Left kidney (tissue), 8 donors: ENCODE measurements at places on chromosomes 2 and 18.
A peak's percentile ranks its signal among the peaks of the same experiment; 100 is the strongest.

- no peak for DNase-seq
Observed at GRCh38 chr2:108553209-108553919, 19.1 kb downstream of the LIMS1 start.

DNA sequence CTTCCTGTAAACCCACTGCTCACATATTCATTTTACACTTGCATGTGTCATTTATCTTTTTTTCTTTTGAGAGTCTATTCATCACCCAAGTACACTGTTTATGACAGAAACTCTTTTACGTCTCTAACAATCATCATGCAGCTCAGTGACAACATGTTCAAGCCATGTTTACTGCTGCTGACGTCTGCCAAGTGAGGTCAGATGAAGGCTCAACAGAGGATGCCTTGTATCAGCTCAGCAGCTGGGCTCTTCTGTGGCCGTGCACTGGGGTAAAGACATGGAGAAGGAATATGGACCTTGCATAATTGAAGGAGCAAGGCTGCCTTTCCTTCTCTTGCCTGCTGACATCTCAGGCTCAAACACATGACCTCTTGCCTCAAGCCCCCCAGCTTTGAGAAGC is 99.6 kb downstream of the ADD2 start:
- DNase-seq, result no peak

DNA sequence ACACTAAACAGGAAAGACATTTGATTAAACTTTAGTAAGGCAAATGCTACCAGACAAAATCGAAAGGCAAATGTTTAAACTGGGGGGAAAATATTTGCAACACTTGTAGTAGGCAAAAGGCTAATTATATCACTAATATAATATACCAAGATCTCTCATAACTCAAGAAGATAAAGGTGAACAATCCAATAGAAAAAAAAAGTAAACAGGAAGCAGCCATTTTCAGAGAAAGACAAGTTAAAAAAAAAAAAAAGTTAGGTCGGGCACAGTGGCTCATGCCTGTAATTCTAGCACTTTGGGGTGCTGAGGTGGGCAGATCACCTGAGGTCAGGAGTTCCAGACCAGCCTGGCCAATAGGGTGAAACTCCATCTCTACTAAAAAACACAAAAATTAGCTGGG is 4.4 kb upstream of the ACTG2 start:
- DNase-seq, result no peak

GRCh38 chr18:778194-778927 is 33.7 kb downstream of the YES1 start:
- peak; percentile 28 for DNase-seq

DNA sequence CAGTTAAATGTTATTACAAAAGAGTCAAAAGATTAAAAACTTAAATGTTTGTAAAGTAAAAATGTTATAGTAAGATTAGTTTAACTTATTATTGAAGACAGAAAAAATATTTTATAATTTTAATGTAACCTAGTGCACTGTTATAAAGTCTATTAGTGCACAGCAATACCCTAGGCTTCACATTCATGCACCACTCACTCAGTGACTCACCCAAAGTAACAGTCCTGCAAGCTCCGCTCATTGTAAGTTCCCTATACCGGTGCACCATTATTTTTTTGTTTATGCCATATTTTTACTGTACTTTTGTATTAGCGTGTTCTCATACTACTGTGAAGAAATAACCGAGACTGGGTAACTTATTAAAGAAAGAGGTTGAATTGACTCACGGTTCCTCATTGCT is 759.7 kb upstream of the CDH7 start:
- no peak for DNase-seq

DNA sequence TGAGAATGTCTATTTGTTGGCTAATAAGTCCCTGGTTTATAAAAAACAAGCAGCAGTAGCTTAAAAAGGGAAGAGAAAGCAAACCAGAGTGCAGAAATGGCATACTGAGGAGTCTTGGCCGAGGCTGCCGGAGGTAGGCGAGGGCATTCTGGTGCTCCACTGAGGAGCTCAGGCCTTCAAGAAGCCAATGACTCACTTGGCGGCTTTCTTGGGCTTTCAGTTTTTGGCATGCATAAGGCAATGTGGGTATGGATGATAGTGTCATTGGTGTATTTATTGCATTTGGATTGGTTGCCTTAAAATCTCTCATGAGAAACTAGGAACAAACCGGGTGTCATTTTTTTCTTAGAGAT is 119.6 kb upstream of the ARL5A start:
- DNase-seq, result no peak

DNA sequence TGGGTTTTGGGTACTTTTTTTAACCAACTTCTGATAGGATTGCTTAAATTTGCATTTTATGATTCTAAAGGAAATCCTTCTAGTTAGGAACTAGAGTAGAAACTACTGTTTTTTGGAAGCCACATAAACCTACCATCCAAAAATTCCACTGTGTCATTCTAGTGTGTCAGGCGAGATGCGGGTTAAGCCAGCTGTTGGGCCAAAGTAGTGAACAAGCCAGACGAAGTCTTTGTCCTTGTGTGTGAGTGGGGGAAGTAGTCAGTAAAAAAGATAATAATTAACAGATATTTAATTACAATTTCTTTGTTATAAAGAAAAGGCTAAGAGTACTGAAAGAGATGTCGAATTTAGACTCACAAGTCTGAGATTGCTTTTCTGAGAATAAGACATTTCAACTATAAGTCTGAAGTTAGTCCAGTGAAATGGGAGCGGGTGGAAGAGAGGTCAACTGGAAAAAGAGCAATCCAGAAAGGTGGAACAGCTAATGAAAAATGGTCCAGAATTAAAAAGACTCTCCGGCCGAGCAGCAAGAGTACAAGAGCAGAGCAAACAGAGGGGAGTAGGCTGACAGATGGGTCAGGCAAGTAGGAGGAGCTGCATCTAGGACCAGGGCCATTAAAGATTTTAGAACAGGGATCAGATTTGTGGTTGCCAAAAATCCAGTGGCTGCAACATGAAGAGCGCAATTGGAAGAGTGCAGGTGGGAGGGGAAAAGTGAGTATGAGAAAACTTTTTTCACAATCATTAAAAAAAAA is 1.5 kb downstream of the EPB41L5 start:
- DNase-seq, result peak; percentile 41

GRCh38 chr2:177338177-177338721 is 54.3 kb upstream of the AGPS start:
- DNase-seq, result no peak

DNA sequence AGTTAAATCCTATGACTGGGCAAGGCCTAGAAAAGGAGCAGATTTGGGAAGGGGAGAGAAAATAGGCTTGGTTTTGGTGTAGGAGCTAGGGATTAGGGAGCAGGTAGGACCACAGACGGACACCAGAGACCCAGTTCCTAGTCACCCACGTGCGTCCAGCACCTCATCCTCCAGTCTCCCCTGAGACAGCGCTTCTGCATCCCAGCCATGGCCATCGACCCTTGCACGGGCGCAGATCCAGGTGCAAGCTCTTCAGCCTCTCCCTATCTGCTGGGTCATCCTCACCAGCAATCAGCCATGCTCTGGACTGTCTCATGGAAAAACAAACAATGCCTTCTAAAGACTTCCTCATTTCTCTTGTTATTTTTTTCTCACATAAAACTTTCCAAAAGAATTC is 246.8 kb upstream of the RAB6C start:
- no peak for DNase-seq

- no peak for DNase-seq
Observed at GRCh38 chr2:183112577-183112976, 11.7 kb upstream of the NUP35 start.

DNA sequence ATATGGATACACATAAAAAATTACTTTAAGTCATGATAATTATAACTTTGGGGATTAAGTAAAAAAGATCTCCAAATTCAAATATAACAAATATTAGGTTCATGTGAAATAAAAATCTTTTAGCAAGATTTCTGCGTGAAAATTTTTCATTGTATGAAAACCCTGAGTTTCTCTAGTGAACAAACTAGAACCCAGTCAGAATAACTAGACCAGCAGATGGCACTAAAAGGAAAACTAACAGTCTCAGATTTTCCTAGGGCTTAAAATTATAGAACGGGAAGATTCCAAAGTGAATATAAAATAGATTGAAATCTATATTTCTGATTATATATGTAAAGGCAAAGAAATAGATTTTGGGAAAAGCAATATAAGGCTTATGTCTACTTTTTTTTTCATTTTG is 43.3 kb downstream of the TMEM200C start:
- no peak for DNase-seq

- no peak for DNase-seq
Observed at GRCh38 chr18:39969803-39970494, 1985.1 kb upstream of the PIK3C3 start.

DNA sequence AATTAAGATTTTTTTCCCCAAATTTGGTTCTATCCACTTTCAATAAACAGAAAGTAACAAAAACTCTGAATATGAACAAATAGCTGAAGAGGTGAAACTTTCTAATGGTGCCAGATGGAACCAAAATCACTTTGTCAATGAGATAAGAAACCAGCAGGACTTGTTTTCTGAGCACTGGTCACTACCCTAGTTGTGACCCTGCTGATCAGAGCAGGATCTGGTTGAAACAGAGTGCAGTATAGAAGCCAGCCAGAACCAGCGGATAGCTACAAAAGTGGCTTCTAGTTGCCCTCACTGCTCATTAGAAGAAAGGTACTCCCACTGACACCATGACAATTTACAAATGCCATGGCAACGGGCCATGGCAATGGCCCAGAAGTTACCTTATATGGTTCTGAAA is 158.3 kb upstream of the PIEZO2 start:
- no peak for DNase-seq
